ENCODE measurements at places on chromosomes 2 and 18.

- no peak for DNase-seq
Observed at GRCh38 chr2:32835148-32835547, 111.6 kb upstream of the LTBP1 start.

DNA sequence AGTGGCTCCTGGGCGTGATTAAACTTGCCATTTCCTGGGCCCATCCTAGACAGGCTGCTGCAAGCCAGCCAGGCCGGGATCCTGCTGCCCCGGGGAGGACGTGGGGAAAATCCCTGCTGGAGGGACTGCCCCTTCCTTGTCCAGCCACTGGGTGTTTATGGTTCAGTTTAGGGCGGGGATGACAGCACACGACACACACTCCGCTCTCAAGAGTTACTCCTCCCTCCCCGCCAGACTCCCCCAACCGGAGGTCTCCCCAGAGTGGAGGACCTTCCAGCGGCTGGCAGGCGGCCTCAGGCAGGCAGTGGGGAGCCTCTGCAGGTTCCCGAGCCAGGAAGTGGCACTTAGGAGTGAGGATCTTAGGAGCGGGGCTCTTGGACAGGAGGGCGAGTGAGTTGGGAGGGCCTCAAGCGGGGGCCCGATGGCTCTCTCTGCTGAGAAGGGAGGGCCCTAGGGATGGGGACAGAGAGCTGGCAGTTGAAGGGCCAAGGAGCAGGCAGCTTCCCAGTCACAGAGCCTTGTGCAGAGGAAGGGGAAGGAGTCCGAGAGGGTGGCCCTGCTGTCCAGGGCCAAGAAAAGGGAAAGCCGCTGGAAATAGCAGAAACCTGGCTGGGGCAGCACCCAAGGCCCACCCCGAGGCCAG is 5.7 kb upstream of the GPR35 start:
- DNase-seq: no peak

- DNase-seq: no peak
Observed at GRCh38 chr2:33034784-33035183, 88.0 kb downstream of the LTBP1 start.

GRCh38 chr2:86226070-86226469 is 26.8 kb downstream of the MRPL35 start:
- no peak for DNase-seq

DNA sequence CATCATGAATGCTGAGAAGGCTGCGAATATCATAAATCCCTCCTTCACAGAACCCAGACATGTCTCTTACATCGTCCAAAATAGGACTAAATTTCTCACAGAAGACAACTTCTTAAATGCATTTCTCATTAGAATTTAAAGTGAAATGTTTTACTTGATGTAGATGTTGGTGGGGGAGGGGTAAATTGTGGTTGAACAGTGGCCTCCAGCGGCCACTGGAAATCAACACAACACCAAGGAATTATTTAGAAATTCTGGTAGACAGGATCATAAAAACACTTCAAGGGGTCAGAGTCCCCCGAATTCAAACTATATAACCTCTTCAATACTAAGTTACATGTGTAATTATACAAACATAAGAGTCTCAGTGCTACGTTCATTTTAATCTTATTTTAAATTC is 135.9 kb downstream of the ABCA12 start:
- no peak for DNase-seq

DNA sequence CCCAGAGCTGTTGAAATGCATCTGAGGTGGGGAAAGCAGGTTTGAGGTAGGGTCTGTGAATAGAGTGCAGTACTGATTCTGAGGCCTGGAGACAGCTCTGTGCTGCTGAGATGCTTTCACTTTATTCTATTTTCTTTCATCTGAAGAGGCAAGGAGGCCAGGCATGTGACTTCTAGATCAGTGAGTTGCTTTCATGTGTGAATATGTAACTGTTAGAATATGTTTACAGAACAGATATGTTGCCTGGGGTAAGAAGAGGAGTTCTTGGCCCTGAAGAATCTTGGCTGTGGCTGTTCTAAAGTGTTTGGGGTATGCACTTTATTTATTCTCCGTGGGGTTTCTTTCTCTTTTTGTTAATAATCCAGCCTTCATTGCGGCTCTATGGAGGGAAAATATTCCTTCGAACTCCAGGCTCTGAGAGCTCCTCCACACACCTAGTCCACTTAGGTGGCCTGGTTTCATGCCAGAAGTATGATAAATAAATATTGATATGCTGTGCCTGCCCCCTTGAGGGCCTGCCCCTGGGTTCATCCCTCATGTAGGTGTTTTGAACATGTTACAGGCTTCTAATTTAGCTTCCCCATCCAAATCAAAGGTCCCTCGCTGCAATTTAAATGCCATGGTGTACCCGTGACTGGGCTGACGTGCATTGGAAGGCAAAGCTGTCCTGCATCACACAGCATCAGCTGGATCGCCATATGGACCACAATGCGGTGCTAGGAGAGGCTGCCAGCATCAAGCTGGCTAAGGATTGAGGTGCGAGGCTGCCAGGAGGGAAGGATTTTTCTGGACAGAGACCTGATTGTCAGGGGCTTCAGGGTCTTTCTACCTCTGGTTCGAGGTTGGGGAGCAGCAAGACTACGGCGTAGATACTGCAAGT is 102.9 kb downstream of the PRKCE start:
- DNase-seq: no peak

DNA sequence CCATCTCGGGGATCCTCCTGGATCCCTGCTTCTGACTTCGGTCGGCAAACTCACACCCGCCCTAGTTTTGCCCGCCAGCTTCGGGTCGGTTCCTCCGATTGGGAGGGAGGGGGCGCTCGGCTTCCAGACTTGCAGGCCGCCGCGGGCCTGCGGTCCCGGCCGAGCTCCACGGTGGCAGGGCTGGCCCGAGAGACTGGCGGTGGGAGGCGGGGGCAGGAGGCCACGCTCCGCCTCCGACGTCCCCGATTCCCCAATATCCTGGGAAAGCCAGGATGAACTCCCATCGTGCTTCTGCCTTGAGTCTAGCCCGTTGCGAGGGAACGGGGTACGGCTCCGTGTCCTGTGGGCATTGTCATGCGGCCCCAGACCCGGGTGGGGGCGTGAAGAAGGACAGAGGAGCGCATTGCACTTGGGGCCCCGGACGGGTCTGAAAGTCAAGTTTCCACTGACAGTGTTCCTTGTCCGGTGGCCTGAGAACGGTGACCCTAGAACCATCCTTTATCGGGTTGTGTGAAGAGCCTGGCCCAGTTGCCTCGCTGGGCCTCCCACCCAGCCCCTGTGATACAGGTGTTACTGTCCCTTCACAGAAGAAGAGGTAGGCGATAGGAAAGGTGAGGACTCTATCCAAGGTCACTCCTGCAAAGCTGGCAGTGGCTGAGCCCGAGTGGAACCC is 2.4 kb upstream of the INHBB start:
- no peak for DNase-seq

GRCh38 chr2:5285872-5286769 is 406.1 kb upstream of the SOX11 start:
- no peak for DNase-seq

DNA sequence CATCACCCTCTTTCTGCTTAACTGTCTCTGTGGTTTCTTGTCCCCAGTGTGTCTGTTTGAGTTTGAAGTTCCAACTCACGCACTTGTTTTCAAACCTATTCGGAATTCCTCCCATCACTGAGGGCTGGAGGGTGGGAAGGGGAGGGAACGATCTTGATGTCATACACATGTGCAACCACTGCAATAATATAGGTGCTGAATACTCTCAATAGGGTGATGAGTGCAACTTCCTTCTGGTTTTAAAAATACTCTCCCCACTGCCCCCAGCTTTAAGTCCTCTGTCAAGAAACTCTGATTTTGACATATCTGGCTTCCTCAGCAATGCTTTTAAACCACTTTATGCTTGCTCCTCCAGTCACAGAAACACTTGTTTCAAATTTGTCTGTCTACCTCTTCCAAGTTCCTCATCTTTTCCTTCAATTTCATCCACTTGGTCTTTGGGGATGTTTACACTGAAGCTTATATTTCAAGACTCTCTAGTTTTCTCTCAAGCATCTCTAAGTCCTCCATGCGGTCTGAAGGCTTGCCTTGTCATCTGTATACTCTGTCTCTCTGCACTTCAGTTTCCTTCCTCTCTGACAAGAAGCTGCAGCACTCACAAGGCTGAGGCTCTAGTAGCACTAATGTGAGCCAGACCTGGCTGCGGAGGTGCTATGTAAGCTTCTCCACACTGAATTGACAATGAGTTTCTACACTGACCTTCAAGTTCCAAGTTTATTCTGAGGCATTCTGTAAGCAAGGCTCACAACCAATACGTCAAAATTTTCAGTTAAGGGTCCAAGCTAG is 422.3 kb downstream of the ZEB2 start:
- DNase-seq: no peak

DNA sequence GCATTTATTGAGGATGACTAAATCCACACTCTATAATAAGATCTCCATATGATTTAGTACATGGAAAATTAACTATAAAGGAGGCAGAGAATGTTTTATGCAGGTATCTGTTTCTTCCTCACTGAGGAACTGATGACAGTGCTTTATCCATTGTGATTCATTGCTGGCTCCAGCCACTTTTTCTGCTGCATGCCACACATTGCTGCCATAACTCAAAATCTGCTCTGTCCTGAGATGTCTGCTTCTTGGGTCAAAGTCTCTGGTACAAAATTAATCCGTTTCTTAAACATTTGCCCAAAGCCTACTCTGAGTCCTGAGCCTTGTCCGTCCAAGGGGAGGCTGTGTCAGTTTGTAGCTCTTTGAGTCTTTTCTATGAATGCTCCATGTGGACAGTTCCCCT is 15.5 kb upstream of the ARHGAP28 start:
- DNase-seq: no peak

DNA sequence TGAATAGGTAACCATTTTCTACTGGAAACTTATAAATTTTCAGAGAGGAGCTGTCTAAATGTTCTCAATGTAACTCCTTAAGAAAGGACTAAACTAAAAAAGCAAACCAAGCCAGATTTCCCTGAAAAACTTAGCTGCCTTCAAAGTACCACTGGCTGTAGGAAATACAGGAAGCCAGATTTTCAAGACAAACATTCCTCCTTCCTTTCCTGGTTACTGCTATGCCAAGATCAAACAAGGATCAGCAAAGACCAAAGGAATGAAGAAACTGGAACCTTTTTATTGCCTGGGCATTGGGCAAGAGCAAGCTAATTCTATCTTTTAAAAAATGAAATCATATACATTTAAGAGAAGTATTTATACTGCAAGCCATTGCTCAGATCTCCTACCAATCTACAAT is 212.7 kb downstream of the DYM start:
- DNase-seq: no peak

DNA sequence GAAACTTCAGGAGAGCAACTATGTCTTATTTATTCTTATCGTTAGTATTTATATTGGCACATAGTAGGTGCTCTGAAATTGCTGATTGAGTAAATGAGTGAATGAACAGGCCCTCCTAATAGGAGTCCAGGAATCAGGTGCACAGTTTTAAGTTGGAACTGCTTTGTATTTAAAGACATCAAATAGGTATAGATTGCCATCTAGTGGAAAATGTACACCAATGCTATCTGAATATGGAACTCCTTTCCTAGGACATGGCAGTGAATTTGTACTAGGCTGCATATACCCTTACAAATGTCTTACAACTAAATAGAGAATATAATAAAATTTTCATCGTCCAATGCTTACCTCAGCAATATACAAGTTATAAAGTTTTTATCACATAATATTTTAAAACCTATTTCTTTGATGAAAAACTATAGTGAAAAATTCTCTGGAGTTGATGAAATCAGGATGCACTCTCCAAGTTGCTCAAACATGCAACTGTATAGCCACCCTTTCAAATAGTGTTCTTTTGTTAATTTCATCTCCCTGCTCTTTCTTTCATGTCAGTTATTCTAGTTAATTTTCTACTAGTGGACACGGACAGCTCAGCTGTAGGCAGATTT is 318.9 kb upstream of the SYT4 start:
- DNase-seq: no peak

GRCh38 chr18:79590191-79591031 is 89.2 kb upstream of the CTDP1 start:
- no peak for DNase-seq

DNA sequence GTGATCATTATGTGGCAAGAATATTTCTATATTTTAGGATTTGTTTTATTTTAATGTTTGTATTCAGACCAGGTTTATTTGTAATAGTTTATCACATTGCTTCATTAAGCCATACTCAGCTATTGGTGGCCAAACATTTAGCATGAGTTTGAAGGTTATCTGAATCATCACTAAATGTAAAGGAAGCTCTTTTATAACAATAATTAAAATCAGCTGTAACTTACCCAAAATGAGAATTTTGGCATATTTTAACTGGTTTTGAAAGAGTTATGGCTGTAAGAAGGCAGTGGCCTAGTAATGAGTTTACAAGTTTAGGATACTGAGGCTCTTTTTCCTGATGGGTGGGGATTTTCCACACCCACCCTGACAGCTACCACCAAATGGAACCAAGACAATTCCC is 177.8 kb downstream of the EN1 start:
- DNase-seq: no peak

DNA sequence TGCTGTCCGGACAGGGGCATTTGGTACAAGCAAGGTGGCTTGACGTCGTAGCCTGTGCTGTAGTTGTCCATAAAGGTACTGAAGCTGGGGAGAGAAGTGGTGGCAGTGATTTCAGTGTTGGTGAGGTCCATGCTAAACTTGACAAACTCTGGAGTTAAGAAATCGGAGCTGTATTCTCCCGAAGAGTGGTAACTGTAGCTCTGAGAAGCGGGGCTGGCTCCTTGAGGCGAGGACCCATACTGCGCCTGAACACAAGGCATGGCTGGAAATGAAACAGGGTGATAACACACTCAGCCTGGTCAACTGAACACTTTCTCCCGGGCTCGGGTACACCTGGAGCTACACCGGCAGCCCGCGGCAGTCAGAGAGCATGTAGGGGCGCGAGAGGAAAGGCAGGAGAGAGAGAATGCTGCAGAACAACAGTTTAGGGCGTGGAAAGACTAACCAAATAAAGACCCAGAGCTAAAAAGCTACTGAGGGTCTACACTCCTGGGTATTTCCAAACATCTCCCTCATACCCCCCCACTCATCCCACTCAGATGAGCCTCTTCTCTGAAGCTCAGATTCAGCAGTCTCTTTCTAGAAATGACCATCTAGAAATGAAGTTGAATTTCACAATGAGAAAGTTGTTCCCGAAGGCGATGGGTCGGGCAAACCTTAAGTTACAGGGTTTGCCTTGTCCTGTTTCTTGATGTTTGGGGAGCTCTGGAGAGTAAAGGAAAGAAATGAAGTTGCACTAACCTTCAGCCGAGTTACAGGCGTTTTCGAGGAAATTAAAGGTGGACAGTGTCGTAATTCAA is 2.4 kb downstream of the NR4A2 start:
- no peak for DNase-seq

DNA sequence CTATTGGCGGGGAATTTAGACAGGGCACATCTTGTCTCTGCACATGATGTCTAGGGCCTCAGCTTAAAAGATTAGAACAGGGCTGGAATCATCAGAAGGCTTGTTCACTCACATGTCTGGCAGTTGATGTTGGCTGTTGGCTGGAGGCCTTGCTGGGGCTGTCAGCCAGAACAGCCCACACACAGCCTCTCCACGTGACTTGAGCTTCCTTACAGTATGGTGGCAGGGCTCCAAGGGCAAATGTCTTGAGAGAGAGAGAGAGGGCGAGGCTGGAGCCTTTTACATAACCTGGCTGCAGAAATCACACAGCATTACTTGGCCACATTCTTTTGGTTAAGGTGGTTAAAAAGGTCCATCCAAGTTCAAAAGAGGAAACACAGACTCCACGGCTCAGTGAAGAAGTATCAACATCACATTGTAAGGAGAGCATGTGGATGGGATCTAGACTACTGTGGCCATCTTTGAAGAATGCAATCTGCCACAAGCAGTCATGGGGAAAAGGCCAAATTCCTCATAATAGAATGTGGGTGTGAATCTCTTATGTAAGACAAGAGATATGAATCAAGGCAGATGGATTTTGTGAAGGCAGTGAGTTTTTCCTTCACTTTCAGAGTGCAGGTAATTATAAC is 30.4 kb downstream of the SRSF7 start:
- DNase-seq: no peak
